Hepatocyte (in vitro differentiated cells): ENCODE measurements at places on chromosomes 5 and 9.

GRCh38 chr5:43874772-43875171 lies 271.8 kb downstream of the NNT start:
- H3K36me3 ChIP-seq, result no peaks in the 10 kb centered on the region
- no peaks in the 10 kb centered on the region for H3K27me3 ChIP-seq
- no peak overlapping the region for H3K4me3 ChIP-seq
- H3K27ac ChIP-seq, result no peak overlapping the region
- peak; percentile 36 for DNase-seq

DNA sequence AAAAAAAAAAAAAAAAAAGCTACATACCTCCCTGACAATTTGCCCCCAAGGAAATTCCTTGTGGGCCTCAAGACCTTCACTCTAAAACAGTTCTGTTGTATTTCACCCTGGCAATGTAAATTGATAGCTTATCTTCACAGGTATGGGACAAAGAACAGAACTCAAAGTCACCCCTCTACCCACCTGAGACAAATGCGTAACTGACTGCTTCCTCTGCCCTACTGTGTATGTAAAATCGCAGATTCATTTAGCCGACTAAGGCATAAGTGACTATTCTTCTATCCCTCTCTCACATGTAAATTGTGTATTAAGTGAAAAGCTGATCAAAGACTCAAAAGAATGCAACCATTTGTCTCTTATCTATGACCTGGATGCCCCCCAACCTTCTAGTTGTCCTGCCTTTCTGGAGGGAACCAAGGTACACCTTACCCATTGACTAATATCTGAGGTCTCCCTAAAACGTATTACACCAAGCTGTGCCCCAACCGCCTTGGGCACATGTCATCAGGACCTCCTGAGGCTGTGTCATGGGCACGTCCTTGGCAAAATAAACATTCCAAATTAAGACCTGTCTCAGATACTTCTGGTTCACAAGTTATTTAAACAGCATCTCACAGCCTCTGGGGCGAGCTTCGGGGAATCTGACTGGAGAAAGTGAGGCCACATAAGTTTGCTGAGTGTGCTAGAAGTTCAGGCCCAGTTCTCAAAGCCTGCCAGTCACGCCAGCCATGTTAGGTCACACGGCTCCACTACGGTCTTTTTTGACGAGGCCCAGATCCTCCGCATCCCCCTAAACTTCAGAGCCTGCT lies 954 bp downstream of the TBCA start:
- H3K27ac ChIP-seq, result peak overlapping the region; percentile 100
- peak overlapping the region; percentile 67 for H3K4me3 ChIP-seq
- DNase-seq, result no peak
- peaks cover 21% of the 10 kb centered on the region for H3K4me1 ChIP-seq
- no peaks in the 10 kb centered on the region for H3K27me3 ChIP-seq

DNA sequence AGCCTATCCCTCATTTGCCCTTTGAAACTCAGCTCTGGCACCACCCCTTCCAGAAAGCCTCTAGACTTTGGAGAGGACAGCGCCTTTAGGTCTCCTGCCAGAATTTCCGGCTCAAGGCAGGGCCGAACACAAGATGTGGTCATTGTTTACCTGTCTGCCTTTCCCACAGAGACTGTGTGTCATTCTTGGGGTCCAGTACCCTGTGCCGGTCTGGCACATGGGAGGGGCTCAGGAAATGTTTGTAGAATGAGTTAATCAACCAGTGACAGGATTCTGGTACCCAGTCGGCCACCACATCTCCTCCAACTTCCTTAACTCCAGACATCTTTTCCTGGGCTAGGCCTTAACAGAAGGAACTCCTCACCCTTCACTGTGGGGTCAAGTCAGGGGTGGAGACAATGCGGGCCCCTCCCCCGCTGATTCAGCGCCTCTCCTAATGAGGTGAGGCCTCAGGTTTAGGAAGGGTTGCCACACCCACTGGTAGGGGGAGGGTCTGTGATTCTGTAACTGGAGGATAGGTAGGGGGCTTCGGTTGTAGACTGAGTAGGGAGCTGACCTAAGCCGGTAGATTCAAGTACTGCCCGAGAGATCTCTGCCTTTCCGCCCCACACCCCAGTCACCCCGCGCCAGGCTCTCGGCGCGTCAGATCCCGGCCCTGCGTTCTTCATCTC lies 29.3 kb downstream of the PCDH1 start:
- peak overlapping the region; percentile 66 for H3K4me3 ChIP-seq
- H3K27ac ChIP-seq, result peak overlapping the region; percentile 99
- no peaks in the 10 kb centered on the region for H3K36me3 ChIP-seq

DNA sequence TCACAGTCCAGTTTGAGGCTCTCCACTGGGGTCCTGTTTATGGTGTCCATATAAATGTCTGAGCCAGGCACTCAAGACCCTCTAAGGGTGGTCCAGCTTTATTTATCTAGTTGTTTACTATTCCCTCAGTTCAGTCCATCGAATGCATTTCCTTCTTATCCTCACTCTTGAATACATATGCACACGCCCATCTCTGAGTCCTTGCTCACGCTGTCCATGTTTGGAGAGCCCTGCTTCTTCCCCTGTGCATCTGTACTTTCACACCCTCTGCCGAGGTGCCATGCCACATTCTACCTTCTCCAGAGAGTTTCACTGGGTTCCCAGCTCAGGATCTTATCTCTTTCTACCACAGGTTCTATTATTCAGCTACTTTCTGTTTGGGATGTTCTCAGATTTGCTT lies 30.2 kb upstream of the SEMA6A start:
- DNase-seq, result no peak
- no peaks in the 10 kb centered on the region for H3K27me3 ChIP-seq
- no peak overlapping the region for H3K27ac ChIP-seq
- no peaks in the 10 kb centered on the region for H3K4me1 ChIP-seq
- H3K4me3 ChIP-seq, result no peak overlapping the region
- H3K36me3 ChIP-seq, result no peaks in the 10 kb centered on the region
